ENCODE measurements at places on chromosomes 6 and 20.

- no peak for DNase-seq
Observed at GRCh38 chr6:71502956-71503355, 214.3 kb downstream of the OGFRL1 start.

DNA sequence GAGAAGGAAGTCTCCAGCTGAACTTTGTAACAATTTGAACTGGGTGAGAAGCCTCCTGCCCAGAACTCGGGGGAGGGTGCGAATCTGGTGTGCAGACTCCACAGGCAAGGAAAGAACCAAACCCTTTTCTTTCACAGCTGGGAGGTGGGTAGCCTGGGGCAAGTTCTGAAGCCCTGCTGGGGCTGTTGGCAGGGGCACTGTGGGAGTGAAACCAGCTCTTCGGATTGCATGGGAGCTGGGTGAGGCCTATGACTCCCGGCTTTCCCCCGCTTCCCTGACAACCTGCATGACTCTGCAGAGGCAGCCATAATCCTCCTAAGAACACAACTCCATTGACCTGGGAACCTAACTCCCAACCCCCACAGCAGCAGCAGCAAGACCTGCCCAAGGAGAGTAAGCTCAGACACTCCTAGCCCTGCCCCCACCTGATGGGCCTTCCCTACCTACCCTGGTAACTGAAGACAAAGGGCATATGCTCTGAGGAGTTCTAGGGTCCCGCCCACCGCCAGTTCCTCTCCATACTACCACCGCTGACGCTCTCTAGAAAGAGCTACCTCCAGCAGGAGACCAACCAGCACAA, 37.5 kb downstream of the SOD2 start:
- no peak for DNase-seq

DNA sequence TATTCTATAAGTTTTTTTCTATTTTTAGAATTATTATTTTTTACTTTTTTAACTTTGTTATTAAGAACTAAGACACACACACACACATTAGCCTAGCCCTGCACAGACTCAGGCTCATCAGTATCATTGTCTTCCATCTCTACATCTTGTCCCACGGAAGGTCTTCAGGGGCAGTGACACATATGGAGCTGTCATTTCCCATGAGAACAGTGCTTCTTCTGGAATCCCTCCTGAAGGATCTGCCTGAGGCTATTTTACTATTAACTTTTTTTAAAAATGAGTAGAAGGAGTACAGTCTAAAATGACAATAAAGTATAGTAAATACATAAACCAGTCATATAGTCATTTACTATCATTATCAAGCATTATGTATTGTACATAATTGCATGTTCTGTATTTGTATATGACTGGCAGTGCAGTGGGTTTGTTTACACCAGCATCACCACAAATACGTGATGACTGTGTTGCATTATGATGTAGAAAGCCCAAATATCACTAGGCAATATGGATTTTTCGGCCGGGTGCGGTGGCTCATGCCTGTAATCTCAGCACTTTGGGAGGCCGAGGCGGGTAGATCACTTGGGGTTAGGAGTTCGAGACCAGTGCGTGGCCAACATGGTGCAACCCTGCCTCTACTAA, 57.9 kb downstream of the HIVEP1 start:
- DNase-seq: no peak

DNA sequence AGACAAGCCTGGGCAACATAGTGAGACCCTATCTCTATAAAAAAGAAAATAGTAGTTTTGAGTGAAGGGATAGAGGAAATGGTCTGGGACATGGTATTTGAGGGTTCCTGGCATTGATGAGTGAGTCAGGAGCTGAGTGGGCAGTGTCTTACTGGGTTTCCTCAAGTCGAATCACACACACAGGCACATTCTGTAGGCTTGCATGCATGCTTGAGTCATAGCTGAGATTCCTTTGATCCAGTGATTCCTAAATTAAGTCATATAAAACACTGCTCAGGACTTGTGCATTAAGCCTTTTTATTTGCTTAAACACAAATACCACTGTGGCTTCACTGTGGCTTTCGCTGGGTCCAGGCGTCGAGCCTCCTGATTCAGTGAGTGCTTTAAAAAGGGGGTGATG, 71.8 kb upstream of the TMEM181 start:
- DNase-seq: no peak

DNA sequence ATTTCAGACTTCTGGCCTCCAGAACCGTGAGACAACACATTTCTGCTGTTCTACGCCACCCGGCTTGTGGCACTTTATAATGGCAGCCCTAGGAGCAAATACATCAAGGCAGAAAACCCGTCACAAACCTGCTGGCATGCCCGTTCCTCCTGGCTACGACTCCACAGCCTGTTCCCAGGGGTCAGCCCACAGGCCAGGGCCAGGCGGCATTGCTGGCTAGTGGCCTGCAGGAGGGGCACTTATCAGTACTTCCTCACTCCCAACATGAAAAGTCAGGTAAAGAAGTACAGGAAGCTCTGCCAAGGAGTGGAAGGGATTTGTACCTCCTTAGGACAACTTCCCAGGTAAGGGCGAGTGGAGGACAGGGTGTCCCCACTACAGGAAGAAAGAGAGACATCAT, 223.1 kb upstream of the AGPAT4 start:
- DNase-seq: no peak

DNA sequence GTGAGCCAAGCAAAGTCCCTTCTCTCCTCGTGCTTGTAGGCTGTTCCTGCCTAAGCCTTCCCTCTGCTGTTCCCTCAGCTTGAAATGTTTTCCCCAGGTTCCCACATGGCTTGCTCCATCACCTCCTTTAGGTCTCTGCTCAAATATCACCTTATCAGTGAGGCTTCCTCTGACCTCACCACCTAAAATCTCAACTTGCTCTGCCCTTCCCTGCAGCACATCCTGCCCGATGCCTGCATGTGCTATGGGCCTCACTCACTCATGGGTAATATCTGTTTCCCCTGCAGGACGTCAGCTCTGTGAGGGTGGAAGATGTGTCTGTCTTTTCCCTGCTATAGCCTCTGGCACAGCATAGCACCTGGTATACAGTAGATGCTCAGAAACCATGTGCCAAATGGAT, 29.9 kb upstream of the FKBP1A start:
- no peak for DNase-seq

- DNase-seq: no peak
Observed at GRCh38 chr6:23713211-23713610, 412.8 kb upstream of the NRSN1 start.

GRCh38 chr6:130240232-130240631, 17.5 kb upstream of the SAMD3 start:
- DNase-seq: no peak

- DNase-seq: no peak
Observed at GRCh38 chr20:6421321-6422248, 298.8 kb upstream of the FERMT1 start.

- DNase-seq: no peak
Observed at GRCh38 chr6:112701201-112701600, 354.1 kb downstream of the RFPL4B start.

- DNase-seq: no peak
Observed at GRCh38 chr20:57433657-57434389, 42.6 kb downstream of the RBM38 start.

DNA sequence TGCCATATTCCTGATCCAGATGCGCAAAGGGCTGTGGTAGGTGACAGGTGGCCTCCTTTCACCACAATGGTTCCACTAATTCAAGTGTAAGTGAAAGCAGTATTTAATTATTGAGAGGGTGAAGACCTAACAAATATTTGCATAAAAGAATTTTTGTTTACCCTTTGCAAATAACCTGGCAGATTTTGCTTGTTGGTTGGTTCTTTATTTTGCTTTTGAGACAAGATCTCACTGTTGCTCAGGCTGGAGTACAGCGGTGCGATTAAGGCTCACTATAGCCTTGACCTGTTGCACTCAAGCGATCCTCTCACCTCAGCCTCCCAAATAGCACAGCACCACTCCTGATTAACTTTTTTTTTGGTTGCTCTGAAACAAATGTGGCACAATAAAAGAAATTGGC, 49.2 kb downstream of the PCNA start:
- no peak for DNase-seq
